ENCODE measurements at places on chromosomes 4 and X. TPM values are rescaled to one million over a fixed set of nuclear protein-coding genes. Genes with fewer than 3 reads are reported as not detected.

DNA sequence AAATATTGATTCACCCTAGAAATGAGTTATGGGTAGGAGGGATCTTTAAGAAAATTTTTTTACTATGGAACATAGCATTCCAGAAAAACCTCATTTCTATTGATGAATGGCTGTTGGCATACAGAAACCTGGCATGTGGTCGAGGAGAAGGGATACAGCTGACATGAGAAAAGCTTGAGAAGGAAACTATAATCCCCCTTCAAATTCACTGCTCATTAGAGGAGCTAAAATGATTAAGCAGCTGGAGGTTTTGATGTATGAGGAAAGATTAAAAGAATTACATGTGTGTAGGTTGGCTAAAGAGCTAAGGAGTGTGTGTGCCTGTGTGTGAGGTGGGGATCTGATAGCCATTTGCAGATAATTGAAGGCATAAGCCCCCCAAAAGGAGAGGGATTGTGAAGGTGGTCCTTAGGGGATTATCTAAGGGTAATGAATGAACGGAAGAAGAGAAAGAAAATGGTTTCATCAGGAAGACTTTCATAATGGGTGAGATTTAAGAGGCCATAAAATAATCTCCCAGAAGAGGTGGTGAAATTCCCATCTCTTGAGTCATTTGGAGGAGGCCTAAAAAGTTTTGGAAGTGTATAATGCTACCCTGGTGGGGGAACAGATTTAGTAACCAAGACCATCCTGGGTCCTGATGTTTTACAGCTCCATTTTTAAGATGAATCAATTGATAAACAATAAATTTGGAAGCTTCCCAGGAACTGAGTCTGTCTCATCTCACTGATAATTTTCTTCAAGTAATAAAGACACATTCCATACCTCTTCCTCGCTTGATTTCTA lies 272.0 kb upstream of the HAND2 start:
- DNase-seq = no peak

GRCh38 chr4:112975567-112976355 lies 73.7 kb upstream of the ANK2 start:
- DNase-seq = no peak

GRCh38 chrX:11781734-11782370 lies 23.8 kb downstream of the MSL3 start:
- DNase-seq = no peak

CTAG1A gene
- not detected for total RNA-seq

DNA sequence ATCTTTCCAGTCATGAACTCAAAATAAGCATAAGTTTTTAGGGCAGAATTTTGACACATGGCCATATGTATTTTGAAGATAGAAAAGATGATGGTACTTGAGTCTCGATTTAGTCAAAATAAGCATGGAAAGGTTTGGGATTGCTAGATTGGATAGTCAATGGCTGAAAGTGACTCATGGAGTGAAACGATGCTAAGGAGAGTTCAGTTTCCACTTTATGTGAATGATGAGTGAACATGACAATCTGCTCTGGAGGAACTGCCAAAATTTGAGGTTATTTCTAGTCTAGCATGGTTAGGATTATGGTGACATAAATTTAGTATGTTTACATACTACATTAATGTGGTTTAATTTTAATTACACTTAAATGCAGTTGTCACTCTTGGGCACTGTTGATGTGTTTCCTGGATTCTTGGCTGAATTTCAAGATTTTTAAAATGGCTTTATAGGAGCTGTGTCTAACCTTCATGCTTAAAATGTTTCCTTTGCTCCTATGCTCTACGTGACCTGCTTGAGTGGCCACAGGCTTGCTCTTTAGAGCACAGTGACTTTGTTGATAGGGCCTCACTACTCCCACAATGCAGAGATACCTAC lies 17.1 kb downstream of the DDX3X start:
- no peak for DNase-seq

SPARCL1 gene
- 361 TPM for total RNA-seq

STBD1 gene
- 27.2 TPM for total RNA-seq

GRCh38 chr4:183082053-183082452 lies 17.0 kb upstream of the WWC2 start:
- no peak for DNase-seq

SULT1B1 gene
- 0.89 TPM for total RNA-seq

ARHGEF38 gene
- total RNA-seq = not detected

DNA sequence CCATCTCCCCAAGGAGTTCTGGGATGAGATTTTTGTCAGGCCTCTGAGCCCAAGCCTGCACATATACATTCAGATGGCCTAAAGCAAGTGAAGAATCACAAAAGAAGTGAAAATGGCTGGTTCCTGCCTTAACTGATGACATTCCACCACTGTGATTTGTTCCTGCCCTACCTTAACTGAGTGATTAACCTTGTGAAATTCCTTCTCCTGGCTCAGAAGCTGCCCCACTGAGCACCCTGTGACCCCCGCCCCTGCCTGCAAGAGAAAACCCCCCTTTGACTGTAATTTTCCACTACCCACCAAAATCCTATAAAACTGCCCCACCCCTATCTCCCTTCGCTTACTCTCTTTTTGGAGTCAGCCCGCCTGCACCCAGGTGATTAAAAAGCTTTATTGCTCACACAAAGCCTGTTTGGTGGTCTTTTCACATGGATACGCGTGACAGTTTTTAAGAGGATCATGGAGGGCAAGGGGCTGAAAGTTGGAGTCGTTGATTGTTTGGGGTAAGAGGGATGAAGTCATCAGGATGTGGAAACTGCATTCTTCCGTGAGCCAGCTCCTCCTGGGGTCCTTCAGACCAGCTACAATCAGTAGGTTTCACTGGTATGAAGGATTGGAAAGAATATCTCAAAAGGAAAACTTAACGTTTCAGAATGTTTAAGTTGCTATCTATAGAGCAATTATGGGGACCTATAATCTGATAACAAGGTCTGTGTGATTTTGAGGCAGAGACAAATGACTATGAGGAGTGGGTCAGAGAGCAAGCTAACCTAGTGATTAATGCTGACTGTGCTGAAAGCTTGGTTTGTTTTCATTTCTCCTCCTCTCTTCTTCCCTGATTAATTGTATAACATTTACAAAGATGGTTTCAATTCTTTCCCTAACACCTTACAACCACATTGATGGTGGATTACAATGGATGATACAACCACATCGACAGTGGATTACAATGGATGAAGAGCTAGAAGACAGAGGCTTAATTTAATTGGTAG lies 28.6 kb upstream of the MAGEA11 start:
- DNase-seq = no peak

DNA sequence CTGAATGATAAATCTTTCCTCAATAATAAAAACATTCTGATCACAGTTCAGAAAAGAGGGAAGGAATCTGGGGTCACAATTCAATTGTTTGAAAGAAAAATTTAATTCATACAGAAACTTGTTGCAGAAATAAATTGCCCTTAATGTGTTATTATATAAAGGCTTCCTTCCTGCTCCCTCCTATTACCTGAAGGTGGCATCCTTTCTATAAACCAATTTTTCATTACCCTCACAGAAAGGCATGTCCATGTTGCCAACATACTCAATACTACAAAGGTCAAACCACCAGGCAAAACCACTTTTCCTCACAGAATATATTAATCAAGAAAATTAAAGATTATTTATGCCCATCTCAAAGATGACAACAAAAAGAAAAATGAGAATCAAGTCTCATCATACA lies 194.3 kb upstream of the CT83 start:
- no peak for DNase-seq

DNA sequence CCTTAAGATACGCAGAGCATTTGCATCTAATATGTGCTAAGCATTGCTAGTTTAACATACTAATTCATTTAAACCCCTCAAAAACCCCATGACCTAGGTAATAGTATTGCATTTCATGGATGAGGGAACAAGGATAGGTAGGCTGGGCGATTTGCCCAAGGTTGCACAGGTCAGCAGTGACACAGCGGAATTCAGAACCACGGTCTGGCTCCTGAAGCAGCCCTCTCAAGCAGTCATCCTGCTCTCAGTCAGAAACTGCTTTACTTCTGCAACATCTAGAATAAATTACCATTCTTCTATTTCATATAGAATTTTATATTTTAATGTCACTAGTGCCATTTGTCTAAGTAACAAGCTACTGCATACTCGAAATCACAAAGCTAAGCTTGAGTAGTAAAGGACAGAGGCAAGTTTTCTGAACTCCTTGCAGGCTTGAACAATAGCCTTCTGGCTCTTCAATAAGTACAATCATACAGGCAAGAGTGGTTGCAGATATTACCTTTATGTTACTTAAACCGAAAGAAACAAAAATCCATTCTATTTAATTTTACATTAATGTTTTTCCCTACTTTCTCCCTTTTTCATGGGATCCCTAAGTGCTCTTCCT lies 555 bp upstream of the SPP1 start:
- DNase-seq = no peak

- no peak for DNase-seq
Observed at GRCh38 chr4:22019676-22020075, 71.1 kb upstream of the KCNIP4 start.

- DNase-seq = no peak
Observed at GRCh38 chrX:129599996-129600395, 54.8 kb downstream of the APLN start.

DNA sequence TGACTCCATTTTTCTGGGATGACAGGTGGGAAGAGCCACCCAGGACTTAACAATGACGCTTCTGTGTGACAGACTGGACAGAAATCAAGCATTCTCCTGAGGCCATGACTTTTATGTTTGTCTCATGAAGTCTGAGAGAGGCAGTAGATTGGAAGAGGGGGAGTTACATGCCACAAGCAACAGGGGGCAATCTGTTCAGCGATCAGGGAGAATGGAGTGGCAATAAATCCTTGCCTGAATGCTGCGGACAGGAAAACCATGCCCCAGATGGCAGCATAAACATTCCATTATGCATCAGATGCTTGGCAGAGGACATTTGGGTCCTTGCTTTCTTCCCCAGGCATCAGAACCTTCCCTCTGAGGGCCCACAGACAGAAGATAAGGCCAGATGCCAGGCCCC lies 312.4 kb upstream of the DIPK2B start:
- DNase-seq = no peak

GLRA2 gene
- total RNA-seq = not detected

NEXMIF gene
- 0.16 TPM for total RNA-seq

DNA sequence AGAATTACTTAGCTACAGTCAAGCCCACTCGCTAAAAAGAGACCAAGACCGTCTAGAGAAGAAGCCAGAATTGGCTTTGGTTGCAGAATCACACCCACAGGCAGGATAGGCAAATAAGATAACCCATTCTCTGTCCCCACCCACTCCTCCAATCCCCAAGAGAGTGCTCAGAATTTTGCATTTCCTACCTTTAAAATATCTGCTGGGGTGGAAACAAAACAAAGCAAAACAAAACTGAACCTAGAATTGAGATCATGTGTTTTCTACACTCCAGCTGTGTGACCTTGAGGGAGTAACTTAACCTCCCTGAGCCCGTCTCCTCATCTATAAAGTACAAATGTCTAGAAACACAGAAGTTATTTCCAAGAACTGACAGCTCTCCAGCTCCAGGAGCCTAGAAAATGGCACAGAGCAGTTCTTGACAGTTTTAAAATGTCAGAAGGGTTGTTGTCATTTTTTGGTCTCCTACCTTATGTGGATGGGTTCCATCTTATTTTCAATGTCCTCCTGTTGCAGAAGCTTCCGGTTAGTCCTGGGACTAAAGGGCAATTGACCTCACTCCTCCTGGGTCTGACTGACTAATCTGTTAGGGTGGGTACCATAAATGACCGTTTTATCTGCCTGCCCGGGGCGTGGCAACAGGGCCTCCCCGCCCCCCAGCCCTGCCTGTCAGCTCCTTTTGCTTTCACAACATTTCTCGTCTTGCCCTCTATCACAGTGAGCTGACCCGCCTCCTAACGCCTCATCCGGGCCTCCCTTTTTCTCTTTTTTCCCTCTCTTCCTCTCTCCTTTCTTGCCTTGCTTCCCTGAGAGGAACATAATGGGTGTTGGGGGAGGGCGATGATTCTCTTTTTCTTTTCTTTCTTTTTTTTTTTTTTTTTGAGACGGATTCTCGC lies 114.0 kb downstream of the RBM47 start:
- DNase-seq = peak; percentile 44

SPIN4 gene
- 0.70 TPM for total RNA-seq

GRCh38 chr4:57633212-57633859 lies 523.2 kb upstream of the IGFBP7 start:
- no peak for DNase-seq

DNA sequence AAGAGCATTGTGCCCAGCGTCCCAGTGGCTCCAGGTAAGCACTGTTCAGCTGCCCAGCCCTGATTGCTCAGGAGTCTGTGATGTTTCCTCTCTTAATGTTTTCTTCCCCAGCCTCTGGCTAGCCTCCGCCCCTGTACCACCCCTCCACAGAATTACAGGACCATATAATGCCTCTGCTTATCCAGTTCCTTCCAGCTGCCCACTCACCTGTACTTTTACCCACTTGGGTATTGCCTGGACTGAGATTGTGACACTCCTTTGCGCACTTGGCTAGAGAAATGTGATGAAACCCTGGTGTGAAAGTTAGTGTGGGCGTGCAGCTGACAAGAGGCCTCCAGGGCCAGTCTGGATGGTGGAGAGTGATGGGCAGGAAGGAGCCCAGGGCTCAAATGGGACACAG lies at the start of gene AWAT2:
Gene AWAT2 (minus strand): TSS at position 14 of the 400 bp plus-strand sequence. CDS start 6 bp downstream, at position 8.
- DNase-seq = no peak

DNA sequence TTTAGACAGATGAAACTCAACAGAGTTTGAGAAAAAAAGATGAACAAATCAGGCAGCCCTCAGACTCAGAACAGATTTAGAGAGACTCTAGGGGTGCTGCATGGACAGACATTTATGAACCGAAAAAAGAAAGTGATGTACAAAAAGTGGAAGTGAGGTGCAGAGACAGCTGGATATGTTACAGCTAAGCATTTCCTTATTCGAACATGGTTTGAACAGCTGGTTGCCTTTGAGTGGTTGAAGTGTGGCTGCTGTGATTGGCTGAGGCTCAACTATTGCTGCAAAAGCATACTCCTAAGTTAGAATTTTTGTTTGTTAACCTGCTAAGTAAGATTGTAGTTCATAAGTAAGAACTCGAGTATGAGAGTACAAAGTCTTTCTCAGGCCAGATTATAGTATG lies 331.5 kb upstream of the PABPC4L start:
- no peak for DNase-seq

GRCh38 chr4:162683659-162684370 lies 482.9 kb downstream of the NAF1 start:
- no peak for DNase-seq

- DNase-seq = peak; percentile 90
Observed at GRCh38 chr4:7103607-7104365, 35.9 kb upstream of the GRPEL1 start.

DNA sequence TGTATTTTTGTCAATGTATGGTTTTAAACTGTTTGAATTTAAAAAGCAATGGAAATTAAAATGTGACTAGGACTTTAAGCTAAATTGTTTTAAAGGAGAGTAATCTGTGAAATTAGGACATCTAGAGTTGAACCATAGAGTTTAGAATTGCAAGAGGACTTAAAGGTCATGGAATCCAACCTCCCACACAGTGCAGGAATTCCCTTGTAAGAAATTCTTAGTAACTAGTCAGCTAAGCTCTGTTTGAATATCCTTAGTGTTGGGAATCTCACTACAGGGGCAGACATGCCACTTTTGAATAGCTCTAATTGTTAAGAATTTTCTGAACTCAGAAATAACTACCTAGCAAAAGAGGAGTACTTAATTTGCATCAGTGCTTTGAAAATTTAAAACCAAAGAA lies 292.9 kb downstream of the IL1RAPL1 start:
- DNase-seq = no peak

- DNase-seq = no peak
Observed at GRCh38 chrX:54093159-54093558, 48.9 kb upstream of the PHF8 start.

- no peak for DNase-seq
Observed at GRCh38 chr4:11441194-11441556, 12.5 kb upstream of the HS3ST1 start.

Measured in Right ventricle myocardium superior (tissue), 1 donor.